ENCODE measurements at places on chromosomes 12 and 14.

DNA sequence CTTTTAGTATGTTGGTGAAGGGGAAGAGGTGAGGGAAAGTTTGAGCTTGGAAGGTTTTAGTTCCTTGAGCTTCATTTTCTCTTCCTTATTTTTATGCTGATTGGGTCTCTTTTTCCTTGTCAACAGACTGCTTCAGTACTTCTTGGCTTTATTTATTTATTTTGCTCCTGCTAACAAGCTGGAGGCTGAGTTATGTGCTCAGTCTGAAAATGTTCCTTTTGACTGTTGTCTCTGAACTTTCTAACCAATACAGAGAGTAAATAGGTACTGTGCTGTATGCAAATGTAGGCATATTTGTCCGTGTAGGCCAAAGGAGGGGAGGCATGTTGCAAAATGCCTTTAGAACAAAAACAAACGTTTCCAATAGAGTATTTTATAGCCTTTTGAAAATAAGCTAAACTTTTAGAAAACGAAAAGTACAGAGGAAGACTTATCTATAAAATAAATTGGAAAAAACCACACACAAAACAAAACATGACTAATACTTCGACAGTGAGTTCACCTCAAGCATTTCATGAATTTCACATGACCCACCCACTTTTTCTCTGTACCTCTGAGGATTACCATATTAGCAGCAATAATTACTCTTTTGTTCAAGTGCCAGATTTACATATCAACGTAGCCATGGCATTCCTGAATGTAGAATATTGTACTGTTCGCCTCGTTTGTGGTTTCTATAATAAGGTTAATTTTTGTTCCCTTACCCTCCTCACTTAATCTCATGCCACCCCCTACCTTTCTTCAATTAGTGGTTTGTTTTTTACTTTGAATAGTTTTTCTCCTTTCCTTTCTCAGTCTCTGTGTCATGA lies 4.7 kb upstream of the CREBL2 start:
- DNase-seq = no peak

DNA sequence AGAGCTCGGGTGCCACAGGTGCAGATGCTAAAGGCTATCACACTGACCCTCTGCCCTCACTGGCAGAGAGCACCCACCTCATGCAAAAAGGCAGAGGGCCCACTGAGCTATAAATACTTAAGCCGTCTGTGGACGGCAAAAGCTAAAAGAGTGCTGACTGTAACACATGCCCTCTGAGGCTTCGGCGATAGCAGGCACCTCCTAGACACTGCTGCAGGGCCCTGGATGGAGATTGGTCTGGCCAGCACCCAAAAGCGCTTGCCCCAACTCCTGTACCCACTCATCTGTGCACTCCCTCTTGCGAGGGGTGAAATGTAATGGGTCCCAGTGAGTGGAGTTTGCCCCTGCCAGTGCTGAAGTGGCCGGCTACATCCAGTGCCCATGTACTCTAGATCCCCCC lies 148.7 kb downstream of the SLC16A7 start:
- DNase-seq = no peak

DNA sequence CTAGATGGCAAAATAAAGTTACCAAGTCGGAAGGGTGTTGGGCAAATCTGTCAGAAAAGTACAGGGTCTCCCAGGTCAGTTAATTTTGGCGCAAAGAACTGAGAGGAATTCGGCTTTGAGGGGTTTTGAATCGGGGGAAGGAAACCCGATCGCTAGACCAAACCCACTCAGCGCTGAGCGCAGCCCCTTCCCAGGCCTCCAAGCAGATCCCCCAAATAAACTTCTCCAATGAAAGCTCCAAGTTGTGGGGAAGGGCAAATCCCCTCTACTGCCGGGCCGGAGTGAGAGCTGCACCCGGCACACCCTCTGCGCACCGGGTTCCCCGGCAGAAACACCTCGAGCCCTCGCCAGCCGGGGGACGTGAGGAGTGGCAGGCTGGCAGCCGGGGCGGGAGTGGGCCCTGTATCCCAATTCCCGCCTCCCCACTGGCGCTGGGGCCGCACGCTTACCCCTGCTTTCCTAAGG lies 441 bp downstream of the E2F7 start:
- DNase-seq = no peak

DNA sequence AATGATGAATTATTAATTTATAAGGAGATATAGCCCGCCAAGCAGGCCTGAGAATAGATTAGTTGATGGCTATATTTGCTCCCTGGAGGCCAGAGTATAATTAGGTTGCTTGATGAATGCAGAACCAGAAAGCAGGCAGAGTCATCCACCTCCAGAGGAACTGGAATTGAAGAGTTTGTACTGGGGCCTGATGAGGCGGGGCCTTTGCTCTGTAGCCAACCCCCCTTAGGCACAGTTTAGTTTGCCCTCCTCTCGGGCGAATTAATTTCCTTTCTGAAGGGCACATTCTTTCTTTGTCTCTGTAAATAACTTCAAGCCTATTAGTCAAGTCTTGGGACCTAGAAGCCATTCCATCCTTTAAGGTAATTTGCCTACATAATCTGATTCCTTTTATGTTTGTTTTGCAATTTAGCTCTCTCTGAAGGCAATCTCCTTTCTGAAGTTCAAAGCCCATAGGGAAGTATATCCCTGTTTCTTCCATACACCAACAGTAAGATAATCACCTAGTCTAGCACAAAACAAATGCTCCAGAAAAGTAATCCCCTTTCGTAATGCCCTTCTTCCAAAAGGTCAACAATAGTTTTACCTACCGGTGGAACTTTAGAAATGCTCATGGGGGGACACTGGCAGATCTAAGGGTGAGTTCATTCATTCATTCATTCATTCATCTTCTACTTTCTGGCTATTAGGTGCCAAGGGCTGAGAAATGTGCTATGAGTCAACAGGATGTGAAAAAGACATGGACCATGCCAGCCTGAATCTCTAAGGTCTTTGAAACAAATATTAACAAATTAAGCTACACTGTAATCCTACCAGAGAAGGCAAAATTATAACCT lies 84.8 kb upstream of the NUDT4 start:
- DNase-seq = no peak

DNA sequence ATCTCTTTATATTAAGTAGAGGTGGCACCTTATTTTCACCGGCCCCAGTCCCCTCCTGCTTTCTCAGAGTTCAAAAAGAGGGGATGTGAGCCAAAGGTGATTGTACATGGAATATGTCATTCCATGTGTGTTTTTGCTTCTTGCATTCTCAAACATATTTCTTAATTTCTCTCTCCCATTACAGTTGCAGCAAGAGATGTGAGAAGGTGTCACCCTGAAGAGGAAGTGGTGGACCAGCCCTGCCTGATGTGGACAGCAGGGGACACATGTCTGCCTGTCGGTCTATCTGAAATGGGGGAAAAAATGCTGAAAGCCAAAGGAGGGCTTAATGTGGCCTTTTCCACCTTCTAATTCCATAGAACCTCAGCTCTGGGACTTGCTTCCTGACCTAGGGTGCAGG lies 1.9 kb upstream of the FOXN3 start:
- DNase-seq = no peak

DNA sequence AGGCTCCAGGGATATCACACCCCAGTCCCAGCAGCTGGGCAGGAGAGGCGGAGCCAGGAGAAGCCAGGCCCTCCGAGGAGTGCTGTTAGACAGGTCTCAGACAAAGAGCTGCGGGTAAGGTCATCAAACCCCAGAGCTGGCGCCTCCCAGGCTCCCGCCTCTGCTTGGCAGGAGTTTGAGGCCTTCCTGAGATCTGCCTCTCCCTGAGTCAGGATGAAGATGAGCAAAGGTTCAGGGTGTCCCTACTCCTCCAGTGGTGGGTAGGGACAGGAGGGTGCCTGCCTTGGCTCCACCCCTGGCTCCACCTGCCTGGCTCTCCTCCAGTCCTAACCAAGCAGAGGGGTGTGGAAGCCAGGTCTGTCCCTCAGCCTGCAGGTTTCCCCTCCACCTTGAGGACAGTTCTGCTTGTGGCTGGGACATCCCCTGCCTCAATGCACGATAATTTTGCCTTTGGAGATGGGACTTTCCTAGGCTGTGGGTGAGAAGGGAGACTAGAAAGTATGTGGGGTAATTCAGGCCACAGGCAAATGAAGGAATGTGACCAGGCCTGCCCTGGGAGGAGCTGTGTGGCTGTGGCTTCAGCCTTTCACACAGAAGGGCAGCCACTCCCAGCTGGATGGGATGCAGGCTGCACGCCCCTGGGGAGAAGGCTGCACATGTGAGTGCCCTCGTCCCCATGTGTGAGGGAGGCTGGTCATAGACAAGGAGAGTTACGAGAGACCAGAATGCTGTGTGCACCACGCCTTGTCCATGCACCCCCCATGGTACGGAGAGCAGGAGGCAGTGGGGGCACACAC lies 2.2 kb downstream of the PLEKHG6 start:
- no peak for DNase-seq

- DNase-seq = no peak
These were observed 354.3 kb downstream of the CEP128 start for GRCh38 chr14:80587096-80587724.

Data from activated T-cell treated with anti-CD3 and anti-CD28 coated beads, Interleukin-2, amount 50 U/mL, for 4 hours (primary cell).